ENCODE measurements at places on chromosomes 16 and 17. TPM values are rescaled to one million over a fixed set of nuclear protein-coding genes. Genes with fewer than 3 reads are reported as not detected.

DNA sequence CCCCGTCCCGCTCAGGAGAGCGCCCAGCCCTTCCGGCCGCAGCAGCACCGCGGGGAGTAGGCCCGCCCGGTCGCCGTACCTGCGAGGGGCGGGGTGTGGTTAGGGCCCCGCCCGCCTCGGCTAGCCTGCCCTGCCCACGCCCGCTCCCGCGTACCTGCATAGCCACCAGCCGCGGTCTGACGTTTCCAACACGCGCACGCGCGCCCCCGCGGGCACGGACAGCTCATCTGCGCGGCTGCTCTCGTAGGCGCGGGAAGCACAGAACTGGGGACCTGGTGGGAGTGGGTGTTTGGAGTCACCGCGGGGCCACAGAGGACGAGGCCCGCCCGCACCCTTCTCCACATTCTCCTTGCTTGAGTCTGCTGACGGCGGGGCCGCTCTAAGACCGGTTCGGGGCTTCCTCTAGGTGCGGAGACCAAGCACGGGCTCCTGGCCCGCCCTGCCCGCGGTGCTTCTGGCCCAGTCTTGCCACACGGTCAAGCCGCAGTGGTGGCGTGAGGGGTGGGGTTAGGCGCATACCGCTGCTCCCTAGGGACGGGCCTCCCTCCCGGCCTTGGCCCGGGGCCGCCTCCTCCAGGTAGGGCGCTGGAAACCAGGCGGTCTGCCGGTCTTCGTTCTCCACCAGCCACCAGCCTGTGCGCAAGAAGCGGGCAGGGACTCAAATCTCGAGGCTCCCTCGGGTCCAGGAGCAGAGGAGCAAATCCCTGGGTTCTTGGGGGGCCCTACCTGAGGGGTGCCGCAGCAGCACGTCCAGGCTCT, 1.8 kb downstream of the NOXO1 start:
- peak; percentile 85 for DNase-seq

The METTL9 gene
- polyA plus RNA-seq, result 150 TPM

The TAT gene
- 0.22 TPM for polyA plus RNA-seq

GRCh38 chr17:31604936-31605335, 213.5 kb downstream of the RAB11FIP4 start:
- DNase-seq, result no peak

The SEPTIN1 gene
- polyA plus RNA-seq, result 5.4 TPM

DNA sequence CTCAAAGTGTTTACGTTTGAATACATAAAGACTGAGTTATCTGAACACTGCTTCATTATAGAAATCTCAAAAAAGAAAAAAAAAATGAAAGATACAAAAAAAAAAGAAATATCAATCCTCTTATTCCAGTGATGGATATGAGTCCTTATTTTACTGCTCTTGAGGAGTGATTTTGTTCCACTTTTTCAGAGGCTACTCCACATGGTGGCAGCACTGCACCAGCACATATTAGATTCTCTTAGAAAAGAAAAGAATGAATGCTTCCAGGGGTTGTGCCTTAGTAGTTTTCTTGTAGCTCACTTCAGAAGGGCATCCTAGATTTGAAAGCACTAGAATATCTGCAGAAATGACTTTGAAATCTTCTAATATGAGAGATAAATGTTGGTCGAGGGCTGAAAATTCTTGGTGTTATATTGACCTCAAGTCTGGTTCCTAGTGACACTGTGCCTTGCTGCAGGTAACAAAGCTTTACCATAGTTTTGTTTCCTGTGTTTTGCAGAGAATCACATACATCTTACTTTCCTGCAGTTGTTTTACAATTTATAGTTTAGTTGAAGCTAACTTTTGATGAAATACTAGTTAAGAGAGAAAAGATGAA, 25.9 kb downstream of the AP2B1 start:
- DNase-seq, result peak; percentile 37

The CCL7 gene
- polyA plus RNA-seq, result not detected

- DNase-seq, result no peak
Measured at GRCh38 chr17:64130559-64131001, 636 bp upstream of the ERN1 start.

The SLC52A1 gene
- polyA plus RNA-seq, result 3.2 TPM

DNA sequence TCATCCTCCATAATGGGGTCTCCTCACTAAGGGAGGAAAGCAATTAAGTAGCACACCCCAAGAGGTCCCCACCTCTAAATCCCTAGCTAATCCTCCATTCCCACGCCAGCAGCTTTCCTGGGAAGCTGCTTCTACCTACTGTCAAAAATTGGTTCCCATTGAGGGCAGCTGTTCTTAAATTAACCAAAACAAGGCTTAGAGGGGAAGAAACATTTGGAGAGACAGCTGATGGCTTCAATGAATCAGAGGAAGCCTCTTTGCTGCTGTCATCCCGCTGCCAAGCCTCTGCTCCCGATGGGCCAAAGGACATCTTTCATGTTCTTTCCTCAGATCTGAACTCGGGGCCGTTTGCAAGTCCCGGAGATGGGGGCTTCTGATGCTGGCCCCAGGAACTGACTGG, 26.6 kb downstream of the AIPL1 start:
- DNase-seq, result no peak

GRCh38 chr17:49969134-49969759, at the start of gene DLX4:
DLX4 (plus strand) TSS chr17:49969190; CDS start chr17:49969469, 279 bp downstream.
- no peak for DNase-seq

The TLCD2 gene
- 2.8 TPM for polyA plus RNA-seq

GRCh38 chr17:17816831-17817551, 19.8 kb downstream of the SREBF1 start:
- DNase-seq, result no peak

- no peak for DNase-seq
Measured at GRCh38 chr16:89034573-89034961, 57.6 kb upstream of the CBFA2T3 start.

The GRIN2C gene
- polyA plus RNA-seq, result 0.33 TPM

- no peak for DNase-seq
Measured at GRCh38 chr17:30170415-30170987, 53.9 kb downstream of the NSRP1 start.

The SOX8 gene
- polyA plus RNA-seq, result 3.7 TPM

DNA sequence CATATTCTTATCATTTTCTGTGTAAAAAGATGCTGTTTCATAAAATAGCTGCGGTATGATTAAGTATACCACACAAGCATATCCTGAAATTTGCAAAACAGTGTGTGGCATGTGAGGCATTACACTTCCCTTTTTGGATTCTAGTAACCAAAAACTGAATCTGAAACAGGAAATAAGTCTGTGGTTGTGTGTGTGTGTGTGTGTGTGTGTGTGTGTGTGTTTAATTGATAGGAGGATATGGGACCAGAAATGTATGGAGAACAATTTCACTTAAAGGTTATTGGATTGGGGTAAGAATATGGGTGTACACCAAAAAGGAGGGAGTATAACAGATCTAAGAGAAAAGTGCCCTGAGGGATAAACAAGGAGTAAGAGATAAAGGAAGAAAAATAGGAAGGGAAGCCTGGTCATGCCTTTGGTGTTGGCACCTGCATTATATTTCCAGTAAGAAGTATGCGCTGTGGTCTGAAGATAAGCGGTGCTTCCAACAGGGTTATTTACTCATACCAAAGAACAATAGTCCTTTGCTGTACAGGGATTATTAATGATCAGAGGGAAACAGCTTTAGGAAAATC, 4.0 kb downstream of the LYRM1 start:
- DNase-seq, result peak; percentile 51

DNA sequence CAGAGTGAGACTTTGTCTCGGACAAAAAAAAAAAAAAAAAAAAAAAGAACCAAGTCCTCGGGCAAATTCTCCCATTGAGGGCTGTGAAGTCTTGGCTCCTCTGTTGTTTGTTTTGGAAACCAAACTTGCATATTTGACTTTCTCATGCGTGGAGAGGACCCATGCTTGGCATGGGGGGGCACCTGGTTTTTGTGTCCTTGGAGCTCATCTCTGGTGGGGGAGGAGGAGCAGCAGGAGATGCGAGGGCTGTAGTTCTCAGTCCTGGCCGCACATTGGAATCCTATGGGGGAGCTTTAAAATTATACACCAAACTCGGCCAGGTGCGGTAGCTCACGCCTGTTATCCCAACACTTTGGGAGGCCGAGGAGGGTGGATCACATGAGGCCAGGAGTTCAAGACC, 74.5 kb downstream of the ABCC6 start:
- no peak for DNase-seq

The MFAP4 gene
- polyA plus RNA-seq, result 116 TPM

GRCh38 chr16:85378145-85379040, 234.7 kb upstream of the GSE1 start:
- no peak for DNase-seq

DNA sequence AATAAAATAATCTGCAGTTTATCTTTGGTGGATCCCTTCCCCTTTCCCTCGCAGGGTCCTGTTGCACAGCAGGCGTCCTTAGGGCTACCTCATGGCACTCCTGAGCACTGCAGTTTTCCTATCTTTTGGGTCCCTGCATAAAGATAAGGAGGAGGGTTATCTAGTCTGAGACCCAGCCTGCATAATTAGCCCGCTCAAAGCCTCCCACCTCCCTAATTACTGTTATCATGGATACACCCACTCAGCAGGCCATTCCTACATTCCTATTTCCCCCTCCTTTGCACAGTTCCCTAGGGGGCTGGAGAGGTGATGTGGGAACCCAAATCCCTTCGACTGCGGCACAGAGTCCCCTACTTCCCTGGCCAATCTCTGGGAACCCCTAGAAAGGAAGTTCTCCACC, 5.1 kb upstream of the CLUH start:
- DNase-seq, result no peak

GRCh38 chr17:43769426-43769825, 9.4 kb downstream of the DUSP3 start:
- no peak for DNase-seq

- DNase-seq, result no peak
Measured at GRCh38 chr16:49158029-49158642, 123.5 kb downstream of the CBLN1 start.

GRCh38 chr17:57747221-57748017, 2.3 kb upstream of the CCDC182 start:
- peak; percentile 29 for DNase-seq

DNA sequence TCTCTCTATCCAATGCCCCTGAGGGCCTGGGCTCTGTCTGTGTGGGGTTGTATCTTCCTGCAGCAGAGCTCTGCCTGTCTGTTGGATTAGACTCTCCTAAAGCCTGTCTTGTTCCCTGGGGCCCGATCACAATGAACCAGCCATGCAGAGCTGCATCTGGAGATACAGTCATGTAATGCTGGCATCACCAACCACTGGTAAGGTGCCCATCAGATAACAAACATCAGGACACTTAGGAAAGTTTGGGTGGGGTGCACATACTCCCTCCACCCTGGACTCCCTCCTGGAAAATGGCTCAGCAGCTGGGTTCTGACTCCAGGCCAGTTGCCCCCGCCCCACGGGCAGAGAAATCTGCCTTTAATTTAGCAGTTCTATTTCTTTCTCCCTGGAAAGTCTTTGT, 61.3 kb upstream of the BRD7 start:
- DNase-seq, result no peak

GRCh38 chr17:20010936-20011335, 1.8 kb downstream of the SPECC1 start:
- DNase-seq, result no peak

The CACNG3 gene
- polyA plus RNA-seq, result 0.01 TPM

- no peak for DNase-seq
Measured at GRCh38 chr17:19730843-19731242, 14.5 kb upstream of the SLC47A2 start.

DNA sequence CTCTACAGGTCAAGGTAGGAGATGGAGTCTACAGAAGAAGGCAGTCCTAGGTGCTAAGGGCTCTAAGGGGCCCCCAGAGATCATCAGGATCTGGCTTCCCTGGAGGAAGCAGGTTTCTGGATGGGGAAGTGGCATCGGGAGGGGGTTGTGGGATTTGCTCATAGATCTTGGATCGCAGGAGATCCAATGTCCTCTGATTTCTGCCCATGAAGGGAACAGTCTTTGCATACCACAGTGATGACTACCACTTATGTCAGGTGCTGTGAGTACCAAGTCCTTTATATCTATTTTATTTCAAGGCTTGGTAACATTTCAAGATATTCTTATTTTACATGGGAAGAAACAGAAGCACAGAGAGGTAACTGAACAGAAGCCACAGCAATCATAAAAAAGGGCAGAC, 164.0 kb downstream of the RGS9 start:
- no peak for DNase-seq

DNA sequence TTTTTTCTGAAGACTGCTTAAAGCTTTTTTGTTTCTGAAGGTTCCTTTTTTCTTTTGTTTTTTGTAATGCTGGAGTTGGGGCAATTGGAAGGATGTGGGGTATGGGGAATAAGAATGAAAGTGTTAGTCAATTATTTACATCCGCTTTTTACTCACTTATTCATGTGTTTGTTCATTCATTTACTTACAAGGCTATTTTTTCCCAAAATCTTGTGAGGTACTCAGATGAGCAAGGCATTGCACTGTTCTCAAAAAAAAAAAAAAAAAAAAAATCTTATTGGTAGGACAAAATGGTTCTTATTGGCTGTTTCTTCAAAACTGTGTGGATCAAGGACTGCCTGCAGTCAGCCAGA, 55.7 kb downstream of the PLD6 start:
- no peak for DNase-seq

DNA sequence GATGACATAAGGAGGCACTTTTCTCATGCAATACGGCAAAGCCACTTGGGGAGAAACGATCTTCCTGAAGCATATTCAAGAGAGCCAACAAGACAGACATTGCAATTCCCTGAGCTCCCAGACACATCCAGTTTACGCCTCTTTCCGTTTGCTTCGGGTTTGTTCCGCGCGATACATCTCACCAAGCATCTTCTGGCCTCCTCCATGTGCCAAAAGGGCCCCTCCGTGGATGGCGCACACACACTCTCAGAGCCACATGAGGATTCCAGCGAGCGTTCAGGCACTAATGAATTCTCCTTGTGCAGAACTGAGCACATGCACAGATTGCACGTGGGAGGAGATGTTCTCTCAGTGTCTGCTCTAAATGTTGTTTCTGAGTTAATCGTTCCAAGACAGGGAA, 146.7 kb upstream of the SHISA6 start:
- no peak for DNase-seq

The ASGR1 gene
- 5.7 TPM for polyA plus RNA-seq

DNA sequence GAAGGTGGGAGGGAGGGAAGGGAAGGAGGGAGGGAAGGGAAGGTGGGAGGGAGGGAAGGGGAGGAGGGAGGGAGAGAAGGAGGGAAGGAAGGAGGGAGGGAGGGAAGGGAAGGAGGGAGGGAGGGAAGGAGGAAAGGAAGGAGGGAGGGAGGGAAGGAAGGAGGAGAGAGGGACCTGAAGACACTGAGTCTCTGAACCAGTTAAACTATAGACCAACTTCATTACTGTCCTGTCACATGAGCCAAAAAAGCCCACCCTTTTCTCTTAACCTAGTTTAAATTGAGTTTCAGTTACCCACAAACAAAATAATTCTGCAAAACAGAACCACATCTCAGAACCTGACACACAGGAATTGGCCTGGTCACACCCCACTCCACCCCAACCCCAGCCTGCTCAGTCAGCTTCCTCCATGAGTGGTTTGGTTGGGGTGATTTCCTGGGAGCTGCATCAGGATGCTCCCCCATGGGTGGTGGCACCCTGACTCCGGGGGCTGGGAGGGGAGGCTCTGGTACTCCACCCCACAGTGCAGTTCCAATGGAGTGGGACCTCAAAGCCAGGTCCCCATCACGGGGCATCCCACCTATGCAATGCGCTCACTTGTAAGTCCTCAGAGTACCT, 4.7 kb upstream of the PRR29 start:
- no peak for DNase-seq

- no peak for DNase-seq
Measured at GRCh38 chr16:89898201-89898967, 20.3 kb upstream of the MC1R start.

The CYB5B gene
- 85.7 TPM for polyA plus RNA-seq
